ENCODE measurements at places on chromosomes 12 and 14. TPM values are rescaled to one million over a fixed set of nuclear protein-coding genes. Genes with fewer than 3 reads are reported as not detected.

The RDH11 gene
- 86.6 TPM for total RNA-seq

- DNase-seq: peak; percentile 72
Observed at GRCh38 chr14:103576371-103577024, 13.7 kb downstream of the COA8 start.

- peak; percentile 77 for DNase-seq
Observed at GRCh38 chr12:27383429-27384260, 51.0 kb downstream of the BMAL2 start.

DNA sequence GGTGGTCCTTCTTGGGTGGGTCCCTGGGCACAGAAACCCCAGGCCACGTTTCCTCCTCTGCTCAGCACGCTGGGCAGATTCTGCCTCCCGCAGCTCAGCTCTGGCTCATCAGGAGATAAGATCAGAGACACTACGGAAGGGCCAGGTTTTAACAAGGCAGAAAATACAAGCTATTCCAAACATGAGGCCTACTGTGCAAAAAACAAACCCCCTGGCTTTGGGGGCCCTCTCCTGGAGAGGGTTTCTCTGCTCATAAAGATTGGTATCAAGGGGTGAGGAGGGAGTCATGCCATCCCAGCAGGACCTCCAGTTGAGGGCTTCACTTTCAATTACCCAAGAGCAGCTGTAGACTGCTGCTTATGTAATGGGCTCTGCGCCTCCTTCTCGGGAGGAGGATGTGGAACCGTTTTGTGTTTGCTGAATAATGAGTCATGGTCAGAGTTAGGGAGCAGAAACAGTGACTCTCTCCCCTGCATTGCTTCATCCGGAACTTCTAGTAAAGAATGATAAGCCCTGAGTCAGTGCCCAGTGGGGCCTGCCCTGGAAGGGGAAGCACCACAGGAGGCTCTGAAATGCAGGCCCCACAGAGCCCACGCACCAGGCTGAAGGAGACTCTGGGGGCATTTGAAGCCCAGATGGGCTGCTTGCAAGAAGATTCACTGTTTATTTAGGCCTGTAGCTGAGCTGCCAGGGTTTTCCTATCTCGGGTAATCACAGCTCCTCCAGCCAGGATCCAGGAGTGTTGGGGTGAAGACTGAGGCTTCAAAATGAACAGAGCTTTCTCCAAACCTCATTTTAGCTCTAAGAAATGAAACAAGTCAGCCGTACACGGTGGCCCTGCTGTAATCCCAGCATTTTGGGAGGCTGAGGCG, 79.3 kb downstream of the SSPN start:
- DNase-seq: peak; percentile 99

DNA sequence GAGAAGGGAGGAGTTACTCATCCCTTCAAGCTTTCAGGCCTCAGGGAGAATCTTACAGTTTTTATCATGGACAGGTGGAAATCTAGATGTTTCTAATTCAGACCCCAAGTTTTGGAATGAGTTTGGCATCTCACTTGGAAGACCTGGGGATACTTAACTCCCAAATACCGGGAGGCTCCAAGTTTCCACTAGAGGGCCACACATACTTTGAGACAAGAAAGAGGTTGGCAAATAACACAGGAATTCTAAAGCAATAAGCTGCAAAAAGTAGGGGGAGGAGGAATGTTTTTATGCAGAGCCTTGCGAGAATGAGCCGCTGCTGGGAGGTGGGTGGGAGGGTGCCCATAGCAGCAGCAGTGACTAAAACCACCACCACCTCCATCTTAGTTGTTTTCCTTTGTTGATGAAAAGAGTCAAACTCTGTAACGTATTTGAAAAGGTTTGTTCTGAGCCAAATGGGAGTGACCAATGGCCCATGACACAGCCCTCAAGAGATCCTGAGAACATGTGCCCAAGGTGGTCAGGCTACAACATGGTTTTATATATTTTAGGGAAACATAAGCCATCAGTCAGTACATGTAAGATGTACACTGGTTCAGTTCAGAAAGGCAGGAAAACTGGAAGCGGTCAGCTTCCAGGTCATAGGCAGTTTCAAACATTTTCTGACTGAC, 34.2 kb upstream of the RNASE1 start:
- DNase-seq: peak; percentile 36

DNA sequence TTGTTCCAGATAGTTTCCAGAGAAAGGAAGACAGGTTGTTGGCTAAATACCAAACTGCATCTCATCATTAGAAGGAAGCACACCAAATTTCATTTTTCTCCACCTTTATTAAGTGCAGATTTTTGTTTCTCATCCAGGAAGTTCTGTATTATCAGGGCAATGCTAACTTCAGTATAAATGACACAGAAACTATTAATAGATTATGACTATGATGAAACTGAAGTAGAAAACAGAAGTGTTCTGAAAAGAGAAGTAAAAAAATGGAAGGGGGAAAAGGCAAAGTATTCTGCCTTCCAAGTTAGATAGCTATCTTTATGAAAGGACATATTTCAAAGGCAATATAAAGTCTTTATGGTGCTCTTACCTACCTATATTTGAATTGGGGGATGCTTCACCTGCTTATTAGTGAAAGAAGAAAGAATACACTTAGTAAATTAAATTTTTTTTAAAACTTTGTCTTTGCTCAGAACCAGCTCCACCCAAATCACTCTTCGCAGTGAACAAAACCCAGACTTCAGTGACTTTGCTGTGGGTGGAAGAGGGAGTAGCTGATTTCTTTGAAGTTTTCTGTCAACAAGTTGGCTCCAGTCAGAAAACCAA, 223.9 kb downstream of the PTPRO start:
- no peak for DNase-seq

DNA sequence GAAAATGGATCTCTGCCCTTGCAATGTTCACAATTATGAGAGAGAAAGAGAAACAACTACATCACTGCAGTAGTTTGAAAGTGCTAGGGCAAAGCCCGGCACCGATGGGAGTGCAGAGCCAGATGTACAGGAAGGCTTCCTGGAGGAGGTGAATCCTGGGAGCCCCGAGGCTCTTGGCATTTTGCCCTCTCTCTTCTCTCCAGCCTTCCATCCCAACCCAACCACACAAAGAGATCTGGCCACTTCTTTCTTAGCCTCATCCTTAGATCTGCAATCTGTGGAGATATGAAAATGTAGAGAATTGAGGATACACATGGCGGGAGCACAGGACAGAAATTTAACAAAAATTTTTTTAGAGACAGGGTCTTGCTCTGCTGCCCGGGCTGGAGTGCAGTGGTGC, 3.3 kb upstream of the PAPLN start:
- no peak for DNase-seq

All from RPMI7951 (cell line).